ENCODE measurements at places on chromosomes 7 and 10.
A peak's percentile ranks its signal among the peaks of the same experiment; 100 is the strongest.

GRCh38 chr7:50826371-50827172, 43.9 kb upstream of the GRB10 start:
- DNase-seq, result peak; percentile 81

GRCh38 chr7:79854621-79855020, 280.0 kb upstream of the GNAI1 start:
- peak; percentile 2 for DNase-seq

DNA sequence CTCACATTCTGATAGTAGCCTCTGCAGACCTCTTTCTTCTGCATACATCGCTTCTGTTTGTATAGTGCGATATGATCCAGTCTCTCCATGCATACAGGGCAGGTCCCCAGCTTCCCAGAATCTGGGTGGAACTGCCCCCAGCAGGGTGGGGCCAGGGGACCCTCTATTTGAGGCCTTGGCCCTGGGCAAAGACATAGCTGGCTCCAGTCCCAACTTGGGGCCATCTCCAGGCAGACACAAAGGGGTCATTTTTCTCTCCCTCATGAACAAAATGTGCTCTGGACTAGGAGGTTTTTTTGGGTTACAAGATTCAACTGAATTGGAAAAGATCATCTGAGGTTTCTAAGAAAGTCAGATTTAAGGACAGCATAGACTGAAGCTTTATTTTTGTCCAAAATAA, 21.1 kb upstream of the HSPA12A start:
- no peak for DNase-seq

DNA sequence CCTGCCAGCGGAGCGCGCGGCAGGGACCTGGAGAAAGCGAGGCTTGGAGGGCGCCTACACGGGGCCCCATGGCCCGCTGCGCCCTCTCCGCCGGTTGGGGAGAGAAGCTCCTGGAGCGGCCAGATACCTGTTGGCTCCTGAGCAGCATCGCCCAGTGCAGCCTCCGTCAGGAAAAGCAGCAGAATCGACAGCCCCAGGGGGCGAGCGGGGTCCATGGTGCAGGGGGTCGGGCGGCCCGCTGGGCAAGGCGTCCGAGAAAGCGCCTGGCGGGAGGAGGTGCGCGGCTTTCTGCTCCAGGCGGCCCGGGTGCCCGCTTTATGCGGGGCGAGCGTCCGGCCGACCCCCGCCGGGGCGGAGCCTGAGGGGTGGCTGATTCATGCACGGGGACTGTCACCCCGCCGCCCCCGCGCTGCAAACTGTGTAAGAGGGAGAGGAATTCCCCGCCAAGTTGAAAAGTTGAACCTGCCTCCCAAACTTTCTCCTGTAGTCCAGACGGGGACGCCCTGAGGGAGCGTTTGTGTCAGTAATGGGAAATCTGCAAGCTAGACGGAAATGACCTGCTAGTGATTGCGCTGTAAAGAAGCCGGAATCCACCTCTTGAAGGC, at the start of gene TFPI2:
Gene TFPI2 (minus strand): TSS at position 290 of the 605 bp plus-strand sequence. CDS start 75 bp downstream, at position 215.
- DNase-seq, result peak; percentile 62

DNA sequence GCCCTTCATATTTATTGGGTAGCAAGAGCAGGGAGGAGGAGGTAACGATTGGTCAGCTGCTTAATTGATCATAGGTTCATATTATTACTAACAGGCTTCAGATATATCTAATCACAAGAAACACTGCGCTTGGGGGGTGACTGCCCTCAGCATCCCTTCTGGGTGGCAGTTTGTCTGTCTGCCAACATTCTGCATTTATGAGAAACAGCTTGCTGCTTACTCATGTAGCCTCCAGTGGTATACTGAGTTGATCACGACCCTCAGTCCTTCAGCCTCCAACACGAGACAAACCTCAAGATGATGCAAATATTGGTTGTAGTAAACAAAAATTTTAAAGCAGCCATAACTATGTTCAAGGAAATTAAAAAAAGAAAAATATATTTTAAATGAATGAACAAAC, 657.8 kb upstream of the PHF14 start:
- DNase-seq, result no peak

GRCh38 chr7:91953618-91954017, 13.0 kb downstream of the AKAP9 start:
- DNase-seq, result peak; percentile 13

- DNase-seq, result no peak
Measured at GRCh38 chr10:131212763-131213325, 98.7 kb downstream of the TCERG1L start.

GRCh38 chr7:71870812-71871211, 541.3 kb downstream of the CALN1 start:
- DNase-seq, result no peak

Data from fibroblast of skin of right quadriceps (primary cell).